Activated CD4-positive, alpha-beta T cell treated with anti-CD3 and anti-CD28 coated beads for 36 hours (primary cell): ENCODE measurements at places on chromosomes 3 and 15. TPM values are rescaled to one million over a fixed set of nuclear protein-coding genes. Genes with fewer than 3 reads are reported as not detected.

GRCh38 chr15:79130535-79131130 lies 40.1 kb upstream of the RASGRF1 start:
- DNase-seq = no peak

- no peak for DNase-seq
These were observed 365.2 kb downstream of the MFSD1 start for GRCh38 chr3:159166899-159167586.

Gene ATP13A4
- 3.3 TPM for total RNA-seq

GRCh38 chr3:38149708-38150107 lies 11.2 kb downstream of the MYD88 start:
- DNase-seq = no peak
